Posterior cingulate gyrus (tissue), 11 donors: ENCODE measurements at places on chromosomes 11 and 22.

- no peak for DNase-seq
These were observed 360.5 kb downstream of the BUD13 start for GRCh38 chr11:116412118-116412889.

DNA sequence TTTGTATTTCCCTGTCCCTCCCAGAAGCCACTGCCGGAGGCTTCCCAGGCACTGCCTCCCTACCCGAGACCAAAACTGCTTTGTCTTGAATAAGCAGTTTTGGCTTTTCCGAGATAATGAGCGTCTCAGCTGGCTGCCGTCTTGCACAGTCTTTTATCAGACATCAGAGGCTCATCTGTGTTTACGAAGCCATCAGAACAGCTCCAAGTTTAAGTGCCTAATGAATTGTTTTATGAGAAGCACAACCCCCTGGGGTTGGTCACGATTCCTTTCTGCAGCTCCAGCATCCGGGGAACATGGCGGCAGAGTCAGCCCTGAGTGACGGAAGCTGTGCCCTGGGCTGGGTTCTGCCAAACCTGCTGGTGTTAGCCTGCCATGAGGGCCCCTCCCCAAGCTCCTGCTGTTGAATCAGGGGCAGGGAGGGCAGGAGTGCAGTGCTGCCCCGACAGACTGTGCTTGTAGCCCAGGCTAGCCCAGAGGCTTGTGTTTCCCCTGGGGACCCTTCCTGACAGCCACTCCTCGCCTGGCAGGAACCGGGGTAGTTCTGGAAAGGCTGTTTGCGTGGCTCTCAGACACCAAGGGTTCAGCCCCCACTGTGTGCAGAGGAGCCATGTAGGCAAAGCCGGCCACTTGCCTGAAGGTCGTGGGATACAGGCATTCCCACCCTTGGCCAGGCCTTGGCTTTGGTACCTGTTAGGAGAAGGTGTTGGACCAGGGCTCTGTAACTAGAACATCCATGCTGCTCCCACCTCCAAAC is 96.1 kb downstream of the MORC2 start:
- DNase-seq = peak; percentile 19

GRCh38 chr11:84471501-84471900 is 1155.6 kb downstream of the DLG2 start:
- DNase-seq = no peak

DNA sequence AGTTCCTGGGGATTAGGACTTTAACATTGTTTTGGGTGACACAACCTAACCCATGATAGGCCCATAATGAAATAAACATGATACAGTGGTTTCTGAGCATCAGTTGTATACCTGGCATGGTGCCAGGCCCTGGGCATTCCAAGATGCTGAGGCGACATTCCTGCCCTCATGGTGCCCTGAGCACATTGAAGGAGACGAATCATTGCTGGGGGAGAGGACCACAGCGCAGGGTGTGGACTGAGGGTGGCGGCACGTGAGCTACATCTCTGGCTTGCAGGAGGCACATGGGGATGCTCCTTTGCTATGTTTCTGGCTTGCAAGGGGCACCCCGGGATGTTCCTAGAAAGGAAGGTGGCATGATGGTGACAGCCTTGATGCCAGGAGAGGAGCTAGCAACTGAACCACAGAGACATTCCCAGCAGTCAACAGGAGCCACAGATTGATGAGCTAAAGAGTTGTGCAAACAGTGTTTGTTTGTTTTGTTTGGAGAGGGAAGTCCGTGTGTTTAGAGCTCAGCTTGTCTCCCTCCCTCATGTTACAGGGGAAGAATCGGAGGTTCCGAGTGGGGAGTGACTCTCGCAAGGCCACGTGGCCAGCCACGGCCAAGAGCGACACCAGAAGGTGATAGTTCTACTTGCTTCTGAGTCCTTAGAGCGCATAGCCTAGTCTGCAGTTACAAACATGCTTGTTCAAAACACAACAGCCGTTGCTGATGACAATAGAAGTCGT is 106.4 kb downstream of the MIAT start:
- peak; percentile 83 for DNase-seq

- DNase-seq = no peak
These were observed 19.5 kb upstream of the SLC22A12 start for GRCh38 chr11:64571410-64572091.

DNA sequence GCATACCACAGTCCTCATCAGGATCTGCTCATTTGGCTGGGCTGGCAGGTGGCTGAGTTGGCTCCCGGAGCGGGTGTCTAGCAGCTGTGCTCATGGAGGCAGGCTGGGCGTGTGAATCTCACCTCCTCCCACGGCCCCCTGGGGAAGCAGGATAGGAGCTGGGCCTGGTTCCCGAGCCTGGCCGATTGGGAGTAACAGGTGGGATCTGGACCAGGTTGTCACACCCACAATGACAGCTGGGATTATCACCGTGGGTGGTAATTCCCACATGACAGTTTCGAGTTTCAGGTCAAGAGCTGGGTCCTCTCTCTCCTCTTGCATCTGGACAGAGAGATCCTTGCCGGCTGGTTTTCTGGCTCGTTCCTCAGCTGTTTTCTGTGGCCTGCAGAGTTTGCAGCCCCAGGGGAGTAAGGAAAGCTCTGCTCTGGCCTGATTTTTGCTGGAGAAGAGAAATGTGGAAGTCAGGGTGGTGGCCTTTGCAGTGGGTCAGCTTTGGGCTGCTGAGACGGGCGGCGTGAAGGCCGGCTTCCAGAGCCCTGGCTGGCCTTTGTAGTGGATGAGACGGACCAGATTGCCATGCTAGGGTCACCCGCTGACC is 57.0 kb downstream of the BCR start:
- peak; percentile 90 for DNase-seq

DNA sequence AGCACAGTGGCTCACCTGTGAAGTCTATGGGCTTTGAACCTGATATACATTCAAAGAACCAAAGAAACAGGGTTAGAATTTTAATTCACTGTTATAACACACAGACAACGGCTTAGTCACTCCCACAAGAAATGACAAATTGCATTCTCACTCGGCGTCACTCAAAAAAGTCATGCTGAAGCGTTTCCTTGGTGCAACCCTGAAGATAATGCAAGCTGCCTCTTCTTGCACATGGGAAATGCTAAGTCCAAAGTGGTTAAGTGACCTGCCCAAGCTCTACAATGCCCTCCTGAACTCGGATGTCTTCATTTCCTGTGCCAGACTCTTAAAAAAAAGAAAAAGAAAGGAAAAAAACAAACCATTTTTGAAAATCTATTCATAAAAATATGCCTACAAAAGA is 10.0 kb downstream of the LGR4 start:
- no peak for DNase-seq

DNA sequence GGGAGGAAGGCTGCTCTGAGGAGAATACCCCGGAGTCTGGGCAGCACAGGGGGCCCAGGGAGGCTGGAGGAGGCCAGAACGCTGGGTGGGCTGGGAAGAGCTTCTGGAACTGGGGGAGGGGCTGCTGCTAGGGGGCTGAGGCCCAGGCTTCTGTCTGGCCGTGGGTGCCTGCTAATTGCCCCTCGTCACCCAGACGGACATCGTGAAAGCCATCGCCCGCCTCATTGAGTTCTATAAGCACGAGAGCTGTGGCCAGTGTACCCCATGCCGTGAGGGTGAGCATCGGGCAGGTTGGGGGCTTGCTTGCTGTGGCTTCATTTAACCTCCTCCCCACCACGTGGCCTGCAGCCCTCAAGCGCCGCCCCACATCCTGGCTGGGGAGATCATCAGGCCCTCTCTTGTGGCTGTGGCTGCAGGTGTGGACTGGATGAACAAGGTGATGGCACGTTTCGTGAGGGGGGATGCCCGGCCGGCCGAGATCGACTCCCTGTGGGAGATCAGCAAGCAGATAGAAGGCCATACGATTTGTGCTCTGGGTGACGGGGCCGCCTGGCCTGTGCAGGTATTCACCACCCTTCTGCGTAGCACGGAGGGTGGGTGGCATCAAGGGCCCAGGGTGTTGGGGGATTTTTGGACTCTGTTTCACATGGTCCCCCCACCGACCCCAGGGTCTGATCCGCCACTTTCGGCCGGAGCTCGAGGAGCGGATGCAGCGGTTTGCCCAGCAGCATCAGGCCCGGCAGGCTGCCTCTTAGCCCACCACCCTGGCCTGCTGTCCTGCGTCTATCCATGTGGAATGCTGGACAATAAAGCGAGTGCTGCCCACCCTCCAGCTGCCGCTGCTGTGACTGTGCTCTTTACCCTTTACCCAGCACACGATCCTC is 5.2 kb downstream of the NDUFV1 start:
- peak; percentile 54 for DNase-seq

DNA sequence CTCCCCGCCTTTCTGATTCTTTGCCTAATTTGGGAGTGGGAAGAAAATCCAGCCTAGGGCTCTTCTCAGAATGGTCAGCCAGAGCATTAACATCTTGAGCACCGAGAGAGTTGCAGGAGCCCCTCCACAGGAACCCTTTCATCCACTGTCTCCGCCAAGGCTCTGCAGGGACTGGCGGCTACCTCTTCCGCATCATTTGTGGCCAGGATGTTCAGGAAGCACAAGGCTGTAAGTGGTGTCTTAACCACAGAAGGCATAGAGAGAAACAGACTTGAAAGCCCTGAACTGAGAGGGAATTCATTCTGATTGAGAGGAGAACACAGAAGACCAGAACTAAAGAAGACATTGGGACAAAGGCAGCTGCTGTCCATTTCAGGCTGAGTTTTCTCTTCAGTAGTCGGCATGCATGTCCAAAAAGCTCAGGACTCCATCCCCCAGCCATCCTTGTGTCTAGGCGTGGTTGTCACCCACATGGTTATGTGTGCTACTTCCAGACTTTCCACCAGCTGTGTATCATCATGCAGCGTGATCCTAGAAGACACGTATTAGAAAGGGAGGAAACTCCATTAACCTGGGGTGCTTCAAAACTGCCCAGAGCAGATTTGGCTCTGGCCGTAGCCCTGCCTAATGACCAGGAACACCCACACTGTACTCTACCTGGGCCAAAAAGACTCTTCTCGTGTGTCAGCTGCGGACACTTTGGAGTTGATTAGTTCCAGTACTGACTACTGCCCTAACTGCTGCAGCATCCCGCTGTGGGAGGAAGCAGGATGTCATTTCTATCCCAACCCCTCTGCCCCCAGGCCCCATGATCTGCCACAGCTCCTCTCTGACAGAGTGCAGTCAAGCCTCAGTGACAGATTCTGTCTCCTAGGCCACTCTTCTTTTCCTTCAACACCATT is 725.1 kb downstream of the NTM start:
- DNase-seq = no peak

GRCh38 chr11:111629499-111629898 is 27.2 kb downstream of the SIK2 start:
- DNase-seq = no peak

GRCh38 chr22:24333301-24333700 is 62.7 kb downstream of the SPECC1L start:
- no peak for DNase-seq

- no peak for DNase-seq
These were observed 534.3 kb upstream of the LARGE1 start for GRCh38 chr22:34454598-34454997.

DNA sequence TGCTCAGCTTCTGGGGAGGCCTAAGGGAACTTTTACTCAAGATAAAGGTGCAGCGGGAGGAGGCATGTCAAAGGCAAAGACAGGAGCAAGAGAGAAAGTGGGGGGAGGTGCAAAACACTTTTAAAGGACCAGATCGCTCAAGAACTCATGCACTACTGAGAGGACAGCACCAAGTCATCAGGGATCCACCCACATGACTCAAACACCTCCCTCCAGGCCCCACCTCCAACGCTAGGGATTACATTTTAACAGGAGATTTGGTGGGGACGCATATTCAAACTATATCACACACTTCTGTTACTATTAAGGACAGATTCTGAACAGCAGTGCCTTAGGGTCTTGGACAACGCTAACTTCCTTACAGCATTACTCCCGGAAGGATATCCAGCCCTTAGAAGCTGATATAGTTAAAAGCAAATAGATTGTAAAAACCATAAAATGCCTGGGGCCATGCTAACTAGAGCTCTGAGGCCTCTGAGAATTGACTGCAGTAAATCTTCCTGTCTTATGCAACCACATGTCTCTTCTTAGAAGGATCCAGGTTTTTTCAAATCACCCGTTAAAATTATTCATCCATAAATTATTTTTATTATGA is 16.7 kb upstream of the ZC3H12C start:
- no peak for DNase-seq

DNA sequence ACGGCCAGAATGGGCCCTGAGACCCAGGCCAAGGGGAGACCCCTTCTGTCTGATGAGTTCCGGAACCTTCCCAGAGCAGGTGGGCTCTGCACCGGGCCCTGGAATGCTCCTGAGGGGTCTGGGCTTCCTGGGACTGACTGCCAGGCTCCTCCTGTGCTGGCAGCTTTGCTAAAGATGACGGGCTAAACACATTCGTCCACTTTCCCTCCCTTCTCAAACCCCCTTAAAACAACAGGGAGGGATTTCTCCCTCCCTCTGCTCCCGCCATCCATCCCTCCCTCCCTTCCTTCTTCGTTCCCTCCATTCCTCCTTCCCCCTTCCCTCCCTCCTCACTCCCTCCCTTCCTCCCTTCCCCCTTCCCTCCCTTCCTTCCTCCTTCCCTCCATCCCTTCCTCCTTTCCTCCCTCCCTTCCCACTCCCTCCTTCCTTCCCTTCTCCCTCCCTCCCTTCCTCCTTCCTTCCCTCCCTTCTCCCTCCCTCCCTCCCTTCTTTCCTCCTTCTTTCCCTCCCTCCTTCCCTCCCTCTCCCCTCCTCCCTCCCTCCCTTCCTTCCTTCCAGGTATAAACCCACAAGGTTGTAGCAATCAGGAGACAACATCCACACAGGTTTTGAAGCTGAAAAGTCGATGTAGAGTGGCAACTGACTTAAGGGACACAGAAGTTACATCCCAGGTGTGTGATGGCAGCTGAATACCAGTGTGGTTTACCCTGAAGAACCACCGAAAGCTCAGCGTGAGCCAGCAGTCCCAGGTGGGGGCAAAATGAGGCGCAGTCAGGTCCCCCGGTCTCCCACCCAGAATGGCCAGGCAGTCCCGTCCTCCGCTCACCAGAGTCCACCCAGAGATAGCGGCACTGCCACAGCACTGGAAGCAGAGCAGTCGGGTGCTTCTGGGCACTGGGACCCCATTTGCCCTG is 18.8 kb upstream of the MGAT3 start:
- no peak for DNase-seq

GRCh38 chr22:29331658-29332300 is 16.3 kb upstream of the RASL10A start:
- DNase-seq = no peak

- no peak for DNase-seq
These were observed 2.4 kb downstream of the MICAL2 start for GRCh38 chr11:12112750-12113149.

GRCh38 chr22:44442186-44442815 is 55.7 kb downstream of the RTL6 start:
- no peak for DNase-seq

DNA sequence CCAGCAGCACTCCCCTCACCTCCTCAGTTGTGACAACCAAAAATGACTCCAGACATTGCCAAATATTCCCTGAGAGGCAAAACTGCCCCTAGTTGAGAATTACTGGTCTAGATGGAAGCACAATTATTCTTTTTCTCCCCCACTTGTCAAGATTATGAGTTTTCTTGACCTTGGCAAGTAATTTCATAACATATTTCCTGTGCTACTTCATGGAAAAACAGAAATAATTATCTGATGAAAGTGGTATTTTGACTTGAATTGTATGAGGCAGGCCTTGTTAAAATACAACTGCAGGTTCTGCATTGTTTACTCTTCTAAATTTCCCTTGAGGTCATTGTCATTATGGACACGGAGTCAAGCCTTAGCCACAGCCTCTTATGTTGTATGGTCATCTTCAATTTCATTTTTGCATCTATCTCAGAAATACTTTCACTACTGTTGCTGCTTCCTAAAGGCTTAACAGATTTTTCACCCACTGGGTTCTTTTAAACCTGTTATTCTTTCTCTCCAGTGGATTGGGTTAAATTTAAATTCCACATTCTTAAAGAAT is 32.2 kb upstream of the LDLRAD3 start:
- DNase-seq = no peak
